T1000 (cell line): ENCODE measurements at places on chromosomes 1 and 21.
A peak's percentile ranks its signal among the peaks of the same experiment; 100 is the strongest.

GRCh38 chr1:19414515-19415121, 70.7 kb downstream of the CAPZB start:
- no peak for DNase-seq

- DNase-seq = no peak
Measured at GRCh38 chr1:78333502-78333901, 157.3 kb upstream of the PTGFR start.

DNA sequence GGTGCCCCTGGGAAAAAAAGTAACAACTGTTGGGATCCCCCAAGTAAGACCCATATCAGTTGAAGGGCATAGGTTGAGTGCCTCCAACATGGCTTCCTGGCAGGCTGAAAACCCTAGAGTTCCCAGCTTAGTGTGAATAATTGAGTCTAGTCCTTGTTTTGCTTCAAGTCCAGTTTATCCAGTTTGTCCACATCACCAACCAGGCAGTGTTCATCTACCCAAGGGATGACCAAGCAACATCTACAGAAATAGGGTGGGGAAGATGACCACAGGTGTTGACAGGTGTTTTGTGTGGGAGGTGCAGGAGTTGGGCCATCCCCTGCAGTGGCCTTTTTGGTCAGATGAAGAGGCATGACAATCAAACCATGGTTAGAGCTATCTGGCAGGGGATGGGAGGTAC, 54.3 kb upstream of the ERO1B start:
- DNase-seq = no peak

DNA sequence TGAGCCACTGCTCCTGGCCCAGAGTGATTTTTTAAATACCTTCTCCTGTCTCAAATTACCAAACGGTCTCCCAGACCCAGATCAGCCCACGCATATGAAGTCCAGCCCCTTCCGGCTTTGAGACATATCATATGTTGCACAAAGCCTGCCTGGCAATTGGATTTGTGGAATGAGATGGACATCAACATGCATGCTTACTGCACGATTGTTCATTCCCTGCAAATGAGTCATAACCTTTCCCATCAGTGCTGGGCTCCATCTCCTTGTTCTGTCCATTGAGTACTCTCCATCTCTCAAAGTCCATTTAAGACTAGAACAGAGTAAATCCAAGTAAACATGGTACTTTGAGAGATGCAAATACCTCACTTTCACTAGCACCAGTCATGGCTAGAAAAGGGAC, 612.2 kb upstream of the USP24 start:
- DNase-seq = peak; percentile 48

- DNase-seq = peak; percentile 53
Measured at GRCh38 chr1:221718381-221719277, 23.3 kb downstream of the DUSP10 start.
